ENCODE measurements at places on chromosomes 3 and 15.

DNA sequence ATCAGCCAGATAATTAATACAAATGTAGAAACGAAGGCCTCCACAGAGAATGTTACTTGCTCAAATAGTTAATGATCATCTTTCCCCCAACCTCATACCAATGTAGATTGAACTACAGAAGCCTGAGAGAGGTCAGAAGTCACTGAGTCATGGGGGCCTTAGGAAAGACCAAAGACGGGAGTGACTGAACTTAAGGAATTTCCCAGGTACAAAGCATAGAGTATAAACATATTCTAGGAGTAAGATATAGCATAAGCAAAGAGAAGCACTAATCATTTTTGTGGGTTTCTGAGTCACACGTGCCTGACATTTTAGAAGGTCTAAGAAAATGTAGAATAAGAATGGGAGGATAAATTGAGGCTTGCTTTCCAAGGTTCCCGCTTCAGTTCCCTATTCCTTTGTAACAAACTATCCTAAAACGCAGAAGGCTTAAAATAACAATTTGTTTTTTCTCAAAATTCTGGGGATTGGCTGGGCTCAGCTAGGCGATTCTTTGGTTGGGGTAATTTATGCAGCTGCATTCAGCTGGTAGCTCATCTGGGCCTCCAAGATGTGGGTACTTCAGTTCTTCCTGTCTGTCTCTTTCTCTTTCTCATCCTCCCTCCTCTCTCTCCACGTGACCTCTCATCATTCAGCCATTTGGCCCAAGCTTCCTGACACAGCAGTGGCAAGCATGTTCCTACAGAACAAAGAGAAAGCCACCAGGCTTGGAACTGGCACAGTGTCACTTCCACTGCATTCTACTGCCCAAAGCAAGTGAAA, 422.6 kb downstream of the FOXP1 start:
- H3K4me1 ChIP-seq = peaks cover 78% of the 10 kb centered on the region
- H3K27ac ChIP-seq = peak overlapping the region; percentile 98
- peaks cover 51% of the 10 kb centered on the region for H3K36me3 ChIP-seq
- peak overlapping the region; percentile 58 for H3K4me3 ChIP-seq
- no peaks in the 10 kb centered on the region for H3K27me3 ChIP-seq
- peak; percentile 17 for DNase-seq

- no peak overlapping the region for H3K4me3 ChIP-seq
- no peak overlapping the region for H3K27ac ChIP-seq
- H3K27me3 ChIP-seq = no peaks in the 10 kb centered on the region
- peaks cover 49% of the 10 kb centered on the region for H3K4me1 ChIP-seq
- DNase-seq = no peak
Measured at GRCh38 chr3:182797876-182798275, 4.6 kb downstream of the ATP11B start.

- H3K27ac ChIP-seq = no peak overlapping the region
- H3K36me3 ChIP-seq = no peaks in the 10 kb centered on the region
- H3K4me1 ChIP-seq = no peaks in the 10 kb centered on the region
- H3K4me3 ChIP-seq = no peak overlapping the region
Measured at GRCh38 chr3:107206141-107206540, 171.1 kb upstream of the CCDC54 start.

DNA sequence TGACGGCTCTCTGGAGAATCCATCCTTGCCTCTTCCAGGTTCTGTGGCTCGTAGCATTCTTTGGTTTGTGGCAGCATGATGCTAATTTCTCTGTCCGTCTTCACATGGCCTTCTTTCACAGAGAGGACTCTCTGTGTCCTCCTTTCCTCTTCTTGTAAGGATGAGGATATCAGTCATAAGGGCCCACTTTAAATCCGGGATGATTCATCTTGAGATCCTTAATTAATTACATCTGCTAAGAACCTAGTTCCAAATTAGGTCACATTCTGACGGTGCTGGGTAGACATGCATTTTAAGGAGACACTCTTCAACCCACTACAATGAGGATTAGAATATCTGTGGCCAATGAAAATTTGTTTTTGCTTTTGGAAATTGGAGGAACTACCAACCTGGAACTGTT, 15.7 kb upstream of the GXYLT2 start:
- no peaks in the 10 kb centered on the region for H3K4me1 ChIP-seq
- H3K36me3 ChIP-seq = no peaks in the 10 kb centered on the region
- H3K4me3 ChIP-seq = no peak overlapping the region
- H3K27ac ChIP-seq = no peak overlapping the region

GRCh38 chr3:2446146-2446545, 347.5 kb downstream of the CNTN4 start:
- H3K4me1 ChIP-seq = no peaks in the 10 kb centered on the region
- no peak overlapping the region for H3K4me3 ChIP-seq
- no peak overlapping the region for H3K27ac ChIP-seq
- no peak for DNase-seq
- no peaks in the 10 kb centered on the region for H3K36me3 ChIP-seq

DNA sequence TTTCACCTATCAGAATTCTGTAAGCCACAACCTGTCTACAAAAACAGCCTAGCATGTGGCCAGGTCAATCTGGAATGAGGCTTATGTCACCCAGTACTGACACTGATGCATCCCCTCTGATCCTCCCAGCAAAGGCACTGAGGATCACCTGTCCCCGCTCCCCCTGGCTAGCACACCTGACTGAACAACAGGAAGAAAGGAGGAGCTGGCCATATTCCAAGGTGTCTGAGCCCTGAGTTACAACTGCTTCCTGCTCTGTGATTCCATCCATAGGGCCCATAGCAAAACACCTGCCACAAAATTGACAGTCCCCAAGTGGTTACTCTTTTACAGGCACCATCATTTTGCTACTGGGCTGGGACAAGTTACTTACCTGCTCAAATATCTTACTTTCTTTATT, 555.5 kb upstream of the CFAP20DC start:
- H3K27me3 ChIP-seq = peaks cover 2% of the 10 kb centered on the region
- H3K4me3 ChIP-seq = no peak overlapping the region
- H3K27ac ChIP-seq = no peak overlapping the region
- H3K4me1 ChIP-seq = no peaks in the 10 kb centered on the region
- DNase-seq = no peak

GRCh38 chr3:52978109-52978754, 67.6 kb downstream of the SFMBT1 start:
- no peak overlapping the region for H3K4me3 ChIP-seq
- H3K27me3 ChIP-seq = no peaks in the 10 kb centered on the region
- H3K27ac ChIP-seq = no peak overlapping the region

GRCh38 chr3:64160000-64160695, 65.1 kb downstream of the PRICKLE2 start:
- H3K4me3 ChIP-seq = no peak overlapping the region
- H3K4me1 ChIP-seq = no peaks in the 10 kb centered on the region
- no peaks in the 10 kb centered on the region for H3K36me3 ChIP-seq
- no peak for DNase-seq

DNA sequence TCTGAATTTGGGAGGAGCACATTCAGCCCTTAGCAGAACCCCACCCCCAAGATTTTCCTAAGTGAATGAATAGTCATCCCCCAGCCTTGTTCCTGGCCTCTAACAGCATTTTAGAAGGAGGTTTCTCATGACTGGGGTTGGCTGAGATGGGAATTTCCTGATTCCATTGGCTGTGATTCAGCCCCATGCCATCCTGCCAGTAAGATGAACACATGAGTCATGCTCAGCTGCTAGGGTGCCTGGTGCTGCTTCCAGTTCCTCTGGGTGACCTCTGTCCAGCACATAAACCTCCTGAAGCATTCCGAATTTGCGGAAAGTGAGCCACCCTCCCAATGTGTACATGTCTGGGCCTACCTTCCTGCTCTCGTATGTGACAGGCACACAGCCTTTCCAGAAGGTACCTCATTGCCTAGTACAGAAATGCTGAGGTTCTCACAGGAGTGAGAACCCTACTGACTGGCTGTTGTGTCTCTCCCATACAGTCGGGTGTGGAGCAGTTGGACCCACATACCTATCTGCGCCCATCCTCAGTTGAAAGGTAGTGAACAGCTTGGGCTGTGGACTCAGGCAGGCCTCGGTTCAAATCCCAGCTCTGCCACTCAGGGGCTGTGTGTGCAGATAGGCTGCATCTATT, 91.7 kb downstream of the APBA2 start:
- H3K27me3 ChIP-seq = no peaks in the 10 kb centered on the region
- peaks cover 28% of the 10 kb centered on the region for H3K4me1 ChIP-seq
- H3K27ac ChIP-seq = no peak overlapping the region
- no peak overlapping the region for H3K4me3 ChIP-seq
- no peaks in the 10 kb centered on the region for H3K36me3 ChIP-seq
- DNase-seq = no peak

- H3K4me1 ChIP-seq = no peaks in the 10 kb centered on the region
- no peak overlapping the region for H3K27ac ChIP-seq
- DNase-seq = no peak
Measured at GRCh38 chr3:168273917-168274316, 178.2 kb upstream of the GOLIM4 start.

- peaks cover 36% of the 10 kb centered on the region for H3K4me1 ChIP-seq
- no peak for DNase-seq
- H3K4me3 ChIP-seq = no peak overlapping the region
- H3K36me3 ChIP-seq = no peaks in the 10 kb centered on the region
- no peaks in the 10 kb centered on the region for H3K27me3 ChIP-seq
Measured at GRCh38 chr15:98723195-98723594, 74.9 kb downstream of the IGF1R start.

GRCh38 chr15:55786341-55786740, 43.4 kb upstream of the PRTG start:
- H3K4me1 ChIP-seq = no peaks in the 10 kb centered on the region
- peaks cover 4% of the 10 kb centered on the region for H3K27me3 ChIP-seq
- no peaks in the 10 kb centered on the region for H3K36me3 ChIP-seq
- no peak overlapping the region for H3K4me3 ChIP-seq

GRCh38 chr3:162295323-162295983, 798.8 kb downstream of the OTOL1 start:
- H3K4me3 ChIP-seq = no peak overlapping the region
- H3K4me1 ChIP-seq = no peaks in the 10 kb centered on the region
- H3K36me3 ChIP-seq = no peaks in the 10 kb centered on the region
- no peak for DNase-seq

GRCh38 chr3:109115451-109115850, 2.5 kb downstream of the MORC1 start:
- H3K36me3 ChIP-seq = no peaks in the 10 kb centered on the region
- H3K4me3 ChIP-seq = no peak overlapping the region
- DNase-seq = no peak
- no peaks in the 10 kb centered on the region for H3K4me1 ChIP-seq
- no peak overlapping the region for H3K27ac ChIP-seq

DNA sequence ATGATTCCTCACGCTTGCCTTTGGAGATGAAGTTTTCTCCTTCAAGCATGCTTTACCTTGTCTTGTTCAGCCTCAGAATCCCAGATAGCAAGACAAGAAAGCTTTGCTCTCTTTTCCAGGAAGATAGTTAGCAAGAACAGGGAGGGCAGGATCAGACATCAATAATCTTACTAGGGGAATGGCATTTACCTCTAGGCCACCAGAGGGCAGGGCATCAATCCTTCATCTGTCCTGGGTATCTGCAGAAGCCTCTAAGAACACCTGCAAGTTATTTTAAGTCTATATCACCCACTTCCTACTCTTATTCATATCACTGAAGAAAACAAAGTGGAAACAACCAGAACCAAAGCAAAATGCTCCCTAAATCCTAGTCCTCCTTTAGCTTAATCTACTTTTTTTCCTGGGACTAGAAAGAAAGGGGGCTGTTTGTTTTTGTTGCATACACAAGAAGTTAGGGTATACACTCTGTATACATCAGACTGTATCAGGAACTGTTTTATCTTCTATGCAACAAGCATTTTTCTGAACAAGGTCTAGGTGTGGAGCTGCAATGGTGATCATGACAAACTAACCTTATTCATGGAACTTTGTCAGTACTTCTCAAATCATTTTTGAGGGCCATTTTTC, 862.5 kb downstream of the CADM2 start:
- no peak overlapping the region for H3K27ac ChIP-seq
- H3K4me1 ChIP-seq = no peaks in the 10 kb centered on the region
- H3K27me3 ChIP-seq = no peaks in the 10 kb centered on the region
- no peak overlapping the region for H3K4me3 ChIP-seq

DNA sequence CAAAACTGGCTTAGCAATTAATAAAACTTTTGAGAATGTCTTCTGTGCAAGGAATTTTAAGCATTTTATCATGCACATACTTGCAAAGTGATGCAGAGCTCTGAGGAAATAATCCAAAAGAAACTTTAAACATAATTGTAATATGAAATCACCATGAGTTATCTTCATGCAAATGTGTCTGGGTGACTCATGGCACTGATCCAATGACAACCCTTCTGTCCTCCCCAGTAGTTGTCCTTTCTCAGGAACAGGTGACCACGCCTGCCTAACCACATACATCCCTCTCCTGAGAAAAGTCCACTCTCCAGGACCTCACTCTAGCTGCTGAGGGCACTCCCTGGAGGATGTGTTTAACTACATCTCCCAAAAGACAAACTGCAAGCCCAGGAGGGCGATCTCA, 530.6 kb upstream of the IL12A start:
- no peak overlapping the region for H3K4me3 ChIP-seq
- H3K4me1 ChIP-seq = no peaks in the 10 kb centered on the region
- DNase-seq = no peak
- no peaks in the 10 kb centered on the region for H3K36me3 ChIP-seq

DNA sequence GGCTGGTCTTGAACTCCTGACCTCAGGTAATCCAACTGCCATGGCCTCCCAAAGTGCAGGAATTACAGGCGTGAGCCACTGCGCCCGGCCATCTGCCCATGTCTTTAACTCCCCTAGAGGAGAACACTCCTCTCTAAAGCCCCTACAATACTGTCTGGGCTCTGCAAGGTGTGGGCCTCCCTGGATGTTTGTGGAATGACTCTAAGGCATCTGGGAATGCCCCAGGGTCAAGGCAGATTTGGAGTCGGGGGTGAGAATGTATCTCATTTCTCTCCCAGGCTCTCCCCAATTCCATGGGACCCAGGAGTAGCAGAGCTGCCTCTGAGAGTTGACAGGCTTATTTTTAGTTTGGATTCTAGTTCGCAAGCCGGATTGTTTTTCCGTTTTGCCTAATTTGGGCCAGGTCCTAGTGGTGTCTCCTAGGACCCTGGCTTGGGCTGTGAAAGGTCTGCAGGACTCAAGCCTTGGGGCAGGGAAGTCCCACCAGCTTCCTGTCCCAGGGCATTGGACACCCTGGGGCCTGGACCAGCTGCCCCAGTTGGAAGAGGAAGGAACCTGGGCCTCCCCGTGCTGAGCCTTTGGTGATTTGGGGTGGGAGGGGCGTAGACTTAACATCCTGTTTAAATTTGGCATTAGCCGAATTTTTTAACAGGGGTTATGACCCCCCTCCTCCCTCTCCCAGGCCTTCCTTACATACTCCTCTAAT, 53.5 kb downstream of the MAGEF1 start:
- H3K36me3 ChIP-seq = no peaks in the 10 kb centered on the region
- peaks cover 12% of the 10 kb centered on the region for H3K4me1 ChIP-seq
- no peak overlapping the region for H3K4me3 ChIP-seq
- DNase-seq = no peak
